CD4-positive, alpha-beta T cell treated with Interleukin-17A for 4 hours (primary cell): ENCODE measurements at places on chromosomes 2 and 18.

GRCh38 chr2:73984203-73984921 is at the start of gene TET3:
Gene TET3, plus strand, starts transcription at chr2:73984910. Its CDS starts 1,494 bp downstream, at chr2:73986404.
- peak; percentile 46 for DNase-seq

GRCh38 chr2:3927031-3927430 is 223.7 kb downstream of the DCDC2C start:
- DNase-seq, result no peak

DNA sequence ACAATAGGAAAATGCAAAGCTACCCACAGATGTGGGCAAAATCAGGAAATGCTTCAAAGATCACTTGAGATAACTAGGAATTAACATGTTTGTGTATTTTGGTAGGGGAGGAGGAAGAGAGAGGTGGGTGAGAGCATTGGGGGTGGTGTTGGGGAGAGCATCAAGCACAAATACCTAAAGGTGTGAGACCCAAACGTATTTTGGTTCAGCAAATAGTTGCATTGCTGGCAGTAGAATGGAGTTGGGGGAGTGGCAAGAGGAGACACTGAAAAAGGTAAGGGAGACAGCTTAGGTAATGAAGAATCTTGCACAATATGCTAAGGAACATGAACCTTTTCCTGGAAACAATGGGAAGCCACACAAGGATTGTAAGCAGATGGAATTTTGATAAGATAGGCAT is 1.5 kb upstream of the PELI1 start:
- no peak for DNase-seq

GRCh38 chr18:65415098-65415497 is 335.7 kb upstream of the CDH7 start:
- no peak for DNase-seq

DNA sequence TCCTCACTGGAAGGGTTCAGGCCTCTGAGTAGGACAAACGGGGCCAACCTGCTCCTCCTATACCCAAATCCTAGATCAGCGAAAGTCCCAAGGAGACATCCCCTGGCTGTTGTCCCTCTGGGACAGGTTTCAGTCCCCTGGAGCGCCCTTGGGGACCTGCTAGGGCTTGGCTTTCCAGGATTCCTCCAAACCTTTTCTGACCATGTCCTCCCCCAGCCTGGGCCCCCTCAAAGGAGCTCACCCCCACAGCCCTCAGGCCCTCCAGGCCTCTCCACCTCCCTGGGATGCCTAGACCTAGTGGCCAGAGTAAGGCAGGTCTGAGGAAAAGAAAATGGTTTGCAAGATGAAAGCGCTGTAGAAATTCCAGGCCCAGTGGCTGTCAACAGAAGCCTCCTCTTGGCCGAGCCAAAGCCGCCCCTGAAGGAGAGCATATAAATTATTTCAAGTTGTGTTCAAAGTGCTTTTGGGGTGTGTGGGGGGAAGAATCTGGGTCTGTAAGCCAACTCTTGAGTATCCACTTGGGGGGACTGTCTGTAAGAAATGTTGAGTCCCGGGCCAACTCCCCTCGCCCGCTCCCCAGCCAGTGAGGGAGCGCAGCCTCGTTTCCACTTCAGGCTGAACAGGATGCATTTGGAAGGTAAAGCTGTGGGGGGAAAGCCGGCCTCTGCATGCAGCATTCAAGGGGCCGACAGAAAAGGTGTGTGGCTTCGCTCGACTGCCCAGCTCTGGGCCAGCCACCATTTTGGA is 158.6 kb downstream of the DYSF start:
- DNase-seq, result no peak

DNA sequence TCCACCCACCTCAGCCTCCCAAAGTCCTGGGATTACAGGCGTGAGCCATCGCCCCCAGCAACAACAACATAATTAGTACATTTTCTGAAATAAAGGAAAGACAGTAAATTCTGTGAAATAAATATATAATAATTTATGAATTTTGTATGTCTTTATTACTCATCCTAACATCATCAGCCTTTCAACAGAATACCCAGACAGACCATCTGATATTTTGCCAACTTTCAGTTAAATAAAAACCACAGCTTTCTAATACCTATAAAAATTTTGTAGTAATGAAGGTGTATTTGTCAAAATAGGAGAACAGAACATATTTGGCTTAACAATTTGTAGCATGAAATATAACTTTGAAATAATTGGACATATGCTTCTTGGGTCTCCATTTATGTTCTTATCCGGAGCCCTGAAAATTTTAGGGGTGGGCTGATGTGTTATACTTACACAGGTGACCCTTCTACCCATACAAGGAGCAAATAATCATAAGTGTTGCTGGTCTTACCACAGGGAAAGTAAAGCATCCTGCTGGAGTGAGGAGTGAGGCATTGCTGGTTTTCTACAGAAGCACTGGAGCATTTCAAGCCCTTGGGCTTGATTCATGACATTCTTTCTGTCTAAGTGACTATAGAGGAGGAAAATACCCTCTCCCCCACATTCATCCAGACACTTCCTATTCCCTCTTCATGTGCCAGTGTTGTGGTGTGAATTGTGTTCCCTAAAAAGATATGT is 99.3 kb downstream of the SPOPL start:
- no peak for DNase-seq

DNA sequence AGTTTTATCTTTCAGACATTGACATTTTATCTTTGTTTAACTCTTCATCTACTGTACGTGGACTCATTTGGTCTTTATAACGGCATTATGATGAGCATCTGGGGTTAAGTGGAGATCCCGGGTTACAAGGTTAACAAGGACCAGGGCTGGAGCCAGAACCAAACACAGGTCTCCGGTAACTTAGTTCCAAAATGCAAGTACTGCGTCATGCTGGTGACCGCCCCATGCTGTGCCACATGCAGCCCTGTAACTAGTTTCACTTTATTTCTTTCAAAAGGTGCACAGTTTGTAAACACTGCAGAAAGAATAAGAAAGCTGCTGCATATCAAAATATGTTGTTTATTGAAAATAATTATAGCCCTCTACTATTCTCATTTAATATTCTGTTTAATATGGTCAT is 3.1 kb downstream of the SLC5A7 start:
- no peak for DNase-seq

DNA sequence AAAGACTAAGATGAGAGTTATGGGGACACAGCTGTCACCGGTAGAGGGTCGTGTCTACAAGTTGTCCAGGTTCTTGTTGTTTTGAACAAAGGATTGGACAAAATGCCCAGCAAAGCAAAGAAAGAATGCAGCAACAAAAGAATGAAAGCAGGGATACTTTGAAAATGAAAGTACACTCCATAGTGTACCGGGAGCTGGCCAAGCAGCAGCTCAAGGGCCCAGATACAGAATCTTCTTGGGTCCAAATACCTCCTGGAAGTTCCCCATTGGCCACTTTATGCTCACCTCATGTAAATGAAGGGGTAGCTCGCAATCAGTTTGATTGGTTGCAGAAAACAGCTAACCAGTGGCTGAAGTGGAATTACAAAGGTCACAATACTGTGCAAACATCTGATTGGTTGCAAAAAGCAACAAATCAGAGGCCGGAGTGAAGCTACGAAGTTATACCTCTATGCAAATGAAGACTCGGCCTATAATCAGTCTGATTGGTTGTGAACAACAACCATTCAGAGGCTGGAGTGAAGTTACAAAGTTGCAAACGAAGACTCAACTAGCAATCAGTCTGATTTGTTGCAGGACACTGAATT is 474.9 kb upstream of the TMEFF2 start:
- no peak for DNase-seq

- DNase-seq, result peak; percentile 32
These were observed 37.9 kb upstream of the RPL31 start for GRCh38 chr2:100964222-100964621.

- no peak for DNase-seq
These were observed 67.6 kb downstream of the AGAP1 start for GRCh38 chr2:235561450-235561849.

- no peak for DNase-seq
These were observed 13.2 kb downstream of the PRELID3A start for GRCh38 chr18:12420821-12421421.

DNA sequence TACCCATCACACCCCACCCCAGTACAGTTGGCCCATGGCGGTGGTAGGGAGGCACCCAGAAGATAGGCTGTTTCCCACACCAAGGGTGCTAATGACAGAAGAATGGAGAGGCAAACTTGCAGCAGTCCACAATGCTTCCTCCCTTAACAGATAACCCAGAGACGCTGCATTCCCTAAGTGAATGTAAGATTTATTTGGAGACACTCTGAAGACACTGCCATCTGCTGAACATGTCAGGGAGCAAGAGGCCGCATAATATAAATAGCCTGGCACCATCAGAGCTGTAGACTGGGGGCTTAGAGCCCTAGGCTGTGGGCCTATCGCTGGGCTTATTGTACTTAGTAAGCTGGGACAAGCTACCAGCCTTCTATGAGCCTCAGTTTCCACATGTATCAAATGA is 2.2 kb upstream of the IWS1 start:
- DNase-seq, result no peak

DNA sequence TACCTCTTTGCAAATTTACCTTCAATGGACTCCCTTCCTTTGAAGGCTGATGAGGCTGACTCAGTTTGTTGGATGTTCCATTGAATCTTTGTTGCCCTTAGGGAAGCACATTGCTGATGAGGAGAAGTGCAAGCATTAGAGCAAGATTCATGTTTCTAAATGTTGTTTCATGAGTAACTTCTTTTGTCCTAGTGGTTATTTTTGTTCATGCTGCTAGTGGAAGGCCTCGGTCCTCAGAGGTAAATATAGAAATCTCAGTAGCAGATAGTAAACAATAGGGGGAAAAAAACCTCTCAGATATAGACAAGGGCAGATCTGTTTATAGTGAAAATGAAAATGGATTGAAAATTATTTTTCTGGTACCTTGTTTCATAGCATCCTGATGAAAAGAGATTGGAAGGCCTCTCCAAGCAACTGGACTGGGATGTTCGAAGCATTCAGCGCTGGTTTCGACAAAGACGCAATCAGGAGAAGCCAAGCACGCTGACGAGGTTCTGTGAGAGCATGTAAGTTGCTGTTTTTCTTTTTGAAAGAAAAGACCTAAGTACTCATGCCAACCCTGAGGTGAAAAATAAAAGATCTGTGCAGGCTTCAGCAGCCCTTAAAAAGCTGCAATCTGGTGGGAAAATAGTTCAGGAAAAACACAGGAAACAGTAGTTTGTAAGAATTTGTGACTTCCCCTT is 104.9 kb downstream of the CERS6 start:
- no peak for DNase-seq

GRCh38 chr2:177740700-177741099 is 331.9 kb downstream of the PDE11A start:
- DNase-seq, result no peak

DNA sequence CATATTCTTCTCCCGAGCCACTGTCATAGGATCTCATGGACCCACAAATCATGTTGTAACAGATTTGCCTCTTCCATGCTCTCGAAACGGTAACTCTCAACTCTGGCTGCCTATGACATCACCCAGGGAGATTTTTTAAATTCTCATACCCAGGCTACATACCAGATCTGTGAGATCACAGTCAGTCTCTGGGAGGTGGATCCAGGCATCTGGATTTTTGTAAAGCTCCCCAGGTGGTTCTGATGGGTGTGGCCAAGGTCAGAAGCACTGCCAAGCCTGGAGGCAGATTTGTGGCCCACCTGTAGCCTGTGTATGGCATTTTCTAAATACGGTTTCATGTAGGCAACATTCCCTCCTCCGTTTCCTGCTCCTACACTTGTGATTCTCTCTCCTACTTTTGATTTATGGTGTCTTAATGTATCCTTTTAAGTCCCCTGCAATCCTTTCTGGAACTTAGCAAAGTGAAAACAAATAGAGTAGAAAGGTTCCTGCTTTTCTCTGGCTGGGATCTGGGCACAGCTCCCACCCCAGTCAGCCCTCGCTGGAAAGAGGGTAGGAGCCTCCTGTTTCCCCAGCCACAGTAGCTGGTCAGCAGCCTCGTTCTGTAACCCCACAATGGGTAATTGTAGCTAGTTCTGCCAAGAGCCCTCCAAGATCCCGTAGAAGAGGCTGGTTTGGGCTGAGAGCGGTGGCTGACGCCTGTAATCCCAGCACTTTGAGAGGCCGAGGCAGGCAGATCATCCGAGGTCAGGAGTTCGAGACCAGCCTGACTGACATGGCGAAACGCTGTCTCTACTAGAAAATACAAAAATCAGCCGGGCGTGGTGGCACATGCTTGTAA is 96.2 kb downstream of the KLHL29 start:
- no peak for DNase-seq

- DNase-seq, result no peak
These were observed 36.1 kb downstream of the ZNF407 start for GRCh38 chr18:74633652-74634352.

GRCh38 chr2:229343661-229344060 is 72.6 kb upstream of the PID1 start:
- no peak for DNase-seq

GRCh38 chr2:121297217-121297830 is 12.3 kb upstream of the TFCP2L1 start:
- no peak for DNase-seq
